ENCODE measurements at places on chromosomes 7 and 10.

DNA sequence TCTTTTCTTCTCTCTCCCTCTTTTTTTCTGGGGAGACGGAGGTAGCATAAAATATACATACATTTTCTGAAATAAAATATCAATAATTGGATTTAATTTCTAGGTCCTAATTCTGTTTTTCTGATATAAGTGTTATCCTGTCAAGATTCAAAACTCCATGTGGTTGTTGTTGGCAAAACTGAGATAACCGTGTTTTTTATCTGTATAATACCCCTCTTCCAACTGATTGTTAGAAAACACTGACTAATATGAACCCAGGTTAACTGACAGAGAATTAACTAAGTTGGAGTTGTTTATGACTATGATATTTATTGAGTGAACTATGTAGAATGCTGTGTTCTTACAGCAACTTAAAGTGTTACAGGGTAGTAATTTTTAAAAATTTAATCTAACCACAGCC is 236.5 kb upstream of the KAT6B start:
- no peak for DNase-seq

DNA sequence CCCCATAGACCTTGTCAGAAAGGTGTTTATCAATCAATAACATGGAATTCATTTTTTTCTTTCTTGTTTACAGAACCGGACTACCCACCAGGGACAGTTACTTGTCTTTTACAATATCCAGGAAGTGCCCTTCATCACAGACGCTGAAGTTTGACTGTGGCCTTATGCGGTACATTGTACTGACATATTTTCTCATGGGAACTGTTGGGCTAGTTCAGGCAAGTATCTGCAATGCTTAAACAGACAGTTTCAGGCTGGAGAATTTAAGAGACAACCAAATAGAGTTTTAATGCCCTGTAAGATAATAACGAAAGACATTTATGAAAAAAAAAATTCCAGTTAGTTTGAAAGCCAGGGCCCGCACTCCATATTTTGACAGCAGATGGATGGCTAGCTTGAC is 246.4 kb downstream of the GATA3 start:
- DNase-seq, result no peak

DNA sequence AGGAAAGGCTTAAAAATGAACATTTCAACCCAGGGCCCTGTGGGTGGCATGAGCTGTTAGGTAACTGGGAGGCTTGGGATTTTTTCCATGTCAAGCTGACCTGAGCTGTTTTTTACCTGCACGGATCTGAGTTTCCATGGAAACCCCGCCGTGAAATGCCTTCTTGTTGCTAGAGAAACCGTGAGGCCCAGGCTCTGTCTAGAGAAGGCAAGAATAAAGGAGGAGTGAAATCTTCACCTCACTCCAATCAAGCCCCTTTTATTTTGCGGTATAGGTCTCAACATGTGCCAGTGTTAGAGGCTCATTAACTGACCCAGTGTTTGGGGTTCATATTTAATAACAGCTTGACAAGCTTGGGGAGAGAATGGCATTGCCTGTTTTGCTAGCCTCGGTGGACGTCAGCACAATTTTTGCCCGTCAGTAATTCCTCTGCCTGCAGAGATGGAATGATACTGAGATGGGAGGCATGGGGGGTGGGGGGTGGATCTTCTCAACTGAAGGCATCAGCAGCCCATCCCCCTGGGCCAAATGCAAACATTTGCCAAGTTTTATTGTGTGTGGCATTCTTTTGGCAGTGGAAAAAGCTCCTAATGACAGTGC is 48.9 kb upstream of the PDCD4 start:
- no peak for DNase-seq

DNA sequence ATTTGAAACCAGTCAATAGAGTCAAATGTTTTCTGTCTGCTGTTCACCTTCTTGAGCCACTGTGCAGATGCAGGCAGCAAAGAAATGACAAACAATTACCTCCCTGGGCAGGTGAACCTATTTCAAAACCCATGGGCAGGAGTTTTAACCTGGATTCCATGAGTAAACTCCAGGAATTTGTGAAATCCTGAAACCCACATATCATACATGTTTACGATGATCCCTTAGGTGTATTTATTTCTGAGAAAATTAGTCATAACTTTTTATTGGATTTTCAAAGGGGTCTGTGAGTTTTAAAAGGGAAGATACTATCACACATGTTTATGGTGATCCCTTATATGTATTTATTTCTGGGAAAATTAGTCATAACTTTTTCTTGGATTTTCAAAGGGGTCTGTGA is 59.8 kb downstream of the ARL5B start:
- DNase-seq, result no peak

GRCh38 chr10:6148908-6149307 is 53.8 kb upstream of the PFKFB3 start:
- no peak for DNase-seq

DNA sequence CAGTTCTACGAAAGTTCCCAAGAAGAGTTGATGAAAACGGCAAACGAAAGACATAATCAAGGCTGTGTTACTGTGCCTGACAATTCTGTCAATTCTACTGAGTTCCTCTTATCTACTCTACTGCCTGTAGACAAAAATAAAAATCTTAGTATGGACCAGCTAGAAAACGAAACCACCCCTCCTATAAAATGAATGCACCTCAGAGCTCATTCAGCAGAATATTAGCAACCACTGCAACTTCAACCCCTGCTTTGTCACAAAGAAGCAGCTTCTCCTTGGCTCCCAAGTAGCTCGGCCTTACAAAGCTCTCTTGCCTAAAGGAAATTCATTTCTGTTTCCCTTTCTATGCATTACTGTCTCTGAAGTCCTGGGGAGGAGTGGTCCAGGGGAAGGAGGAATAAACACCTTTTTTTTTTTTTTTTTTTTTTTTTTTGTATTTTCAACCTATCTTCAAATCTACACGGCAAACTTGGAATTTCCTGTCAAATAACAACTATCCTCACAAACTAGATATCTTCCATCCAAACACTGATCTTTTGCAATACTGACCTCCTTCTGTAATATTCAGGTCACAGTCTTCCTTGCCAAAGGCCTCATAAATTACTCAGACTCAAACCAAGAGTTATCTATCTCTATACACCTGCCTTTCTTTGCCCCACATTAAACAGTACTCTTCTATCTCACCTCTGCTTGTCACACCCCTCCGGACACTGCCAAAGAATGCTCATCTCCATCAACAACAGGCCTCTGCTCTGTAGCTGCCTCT is 74.3 kb downstream of the GLI3 start:
- no peak for DNase-seq

DNA sequence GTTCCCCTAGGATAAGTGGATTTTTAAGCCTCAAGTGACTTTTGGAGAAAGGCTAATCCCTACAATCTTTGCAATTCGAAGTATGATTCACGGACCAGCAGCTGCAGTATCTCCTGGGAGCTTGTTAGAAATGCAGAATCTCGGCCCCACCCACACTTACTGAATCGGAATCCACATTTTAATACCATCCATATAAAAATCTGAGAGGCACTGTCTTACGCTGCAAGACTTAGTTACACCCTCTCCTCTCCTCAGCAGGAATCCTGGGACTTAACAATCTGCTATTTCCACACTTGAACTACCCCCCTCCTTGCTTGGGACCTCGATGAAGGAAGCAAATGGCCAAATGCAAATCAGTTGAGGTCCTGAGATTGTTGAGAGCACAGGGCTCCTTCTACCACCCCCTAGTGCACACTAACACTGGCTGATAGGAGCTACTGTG is 21.0 kb downstream of the ITPRIP start:
- peak; percentile 55 for DNase-seq

- DNase-seq, result no peak
These were observed 945 bp downstream of the ADD3 start for GRCh38 chr10:110008518-110009339.

DNA sequence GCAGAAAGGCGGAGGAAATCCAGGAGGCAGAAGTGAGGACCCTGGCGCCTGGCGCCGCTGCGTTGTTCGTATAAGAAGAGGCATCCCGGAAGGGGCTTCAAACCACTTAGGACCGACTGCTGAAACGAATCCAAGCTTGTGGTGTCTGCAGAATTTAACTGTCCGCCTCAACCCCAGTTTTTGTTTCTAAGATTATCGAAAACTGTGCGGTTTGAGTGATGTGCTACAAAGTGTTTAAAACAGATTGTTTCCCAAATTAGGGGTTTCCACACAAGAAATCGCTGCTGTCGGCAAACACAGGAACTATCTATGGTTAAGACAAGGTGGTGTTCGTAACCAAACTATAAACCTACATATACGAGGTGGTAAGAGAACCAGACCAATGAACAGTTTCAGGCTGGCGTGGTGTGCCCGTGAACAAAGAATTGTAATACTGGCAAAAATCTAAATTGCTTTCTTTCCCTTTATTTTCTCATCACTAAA is 835 bp upstream of the DGKI start:
- no peak for DNase-seq

GRCh38 chr7:137538361-137538762 is 194.8 kb upstream of the PTN start:
- peak; percentile 66 for DNase-seq

- DNase-seq, result no peak
These were observed 75.7 kb downstream of the NRCAM start for GRCh38 chr7:108380517-108380916.

DNA sequence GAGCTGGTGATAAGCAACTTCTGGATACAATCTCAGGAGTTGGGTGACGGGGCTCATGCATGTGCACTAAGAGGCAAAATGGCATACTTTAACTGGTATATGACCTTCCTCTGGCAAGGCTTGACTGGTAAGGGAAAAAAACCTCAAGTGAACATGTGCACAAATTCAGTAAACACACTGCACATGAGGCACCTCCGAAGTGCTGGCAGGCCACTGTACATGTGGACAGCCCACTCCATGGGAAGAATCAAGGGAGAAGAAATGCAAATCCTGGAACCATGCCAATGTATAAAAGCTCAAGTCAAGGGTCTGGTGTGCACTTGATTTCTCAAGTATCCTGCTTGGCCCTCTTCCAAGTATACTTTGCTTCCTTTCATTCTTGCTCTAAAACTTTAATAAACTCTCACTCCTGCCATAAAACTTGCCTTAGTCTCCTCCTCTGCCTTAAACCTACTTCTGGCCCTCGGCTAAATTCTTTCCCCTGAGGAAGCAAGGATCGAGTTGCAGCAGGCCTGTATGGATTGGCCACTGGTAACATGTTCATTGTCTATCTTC is 167.2 kb downstream of the RAMP3 start:
- DNase-seq, result no peak

DNA sequence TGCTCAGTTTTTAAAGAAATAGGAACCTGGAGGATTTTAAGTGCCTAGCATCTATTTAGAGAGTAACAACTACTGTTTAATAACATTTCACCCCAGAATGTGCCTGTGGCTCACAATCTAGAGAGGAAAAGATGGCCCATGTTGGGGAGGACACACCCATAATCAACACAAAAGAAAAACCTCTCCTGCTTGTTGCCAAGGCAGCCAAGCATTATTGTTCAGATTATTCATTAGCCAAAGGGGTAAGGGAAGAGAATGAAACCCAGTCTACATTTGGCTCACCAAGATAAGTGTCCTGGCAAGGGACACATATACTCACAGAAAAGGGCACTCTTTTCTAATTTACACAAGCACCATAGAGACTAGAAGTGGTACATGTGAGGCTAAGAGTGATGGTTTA is 17.7 kb upstream of the IFIT1B start:
- DNase-seq, result no peak

DNA sequence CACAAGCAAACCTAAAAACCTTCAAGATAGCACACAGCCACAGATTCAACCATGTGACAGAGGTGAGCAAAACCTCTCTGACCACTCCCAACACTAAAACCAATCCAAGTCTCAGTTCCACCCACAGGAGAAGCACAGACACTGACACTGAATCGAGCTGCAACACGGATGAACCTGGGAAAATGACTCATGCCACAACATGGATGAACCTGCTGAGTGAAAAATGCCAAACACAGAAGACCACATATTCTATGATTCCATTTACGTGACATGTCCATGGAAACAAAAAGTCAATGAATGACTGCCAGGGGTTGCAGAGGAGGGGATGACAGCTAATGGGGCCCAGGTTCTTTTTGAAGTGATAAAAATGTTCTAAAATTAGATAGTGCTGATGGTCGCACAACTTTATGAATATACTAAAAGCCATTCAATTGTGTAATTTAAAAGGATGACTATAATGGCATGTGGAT is 22.0 kb downstream of the CYTH3 start:
- no peak for DNase-seq

DNA sequence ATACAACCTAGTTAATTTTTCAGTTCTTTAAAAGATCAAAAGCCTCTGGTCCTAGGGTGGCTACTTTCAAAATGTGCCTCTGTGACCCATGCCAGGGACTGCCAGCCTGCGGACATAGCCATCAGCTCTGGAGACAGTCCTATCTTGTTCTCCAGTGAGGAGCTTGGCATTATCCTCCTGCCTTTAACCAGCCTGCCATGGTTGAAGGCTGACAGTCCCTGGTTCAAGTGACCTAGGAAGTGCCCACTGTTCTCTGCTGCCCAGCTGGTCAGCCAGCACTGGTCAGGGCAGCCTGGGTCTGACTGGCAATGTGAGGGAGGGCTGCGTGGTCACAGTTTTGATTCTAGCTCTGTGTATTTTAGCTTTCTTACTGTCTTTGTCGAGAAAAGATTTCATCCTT is 18.1 kb upstream of the ARHGAP22 start:
- no peak for DNase-seq

DNA sequence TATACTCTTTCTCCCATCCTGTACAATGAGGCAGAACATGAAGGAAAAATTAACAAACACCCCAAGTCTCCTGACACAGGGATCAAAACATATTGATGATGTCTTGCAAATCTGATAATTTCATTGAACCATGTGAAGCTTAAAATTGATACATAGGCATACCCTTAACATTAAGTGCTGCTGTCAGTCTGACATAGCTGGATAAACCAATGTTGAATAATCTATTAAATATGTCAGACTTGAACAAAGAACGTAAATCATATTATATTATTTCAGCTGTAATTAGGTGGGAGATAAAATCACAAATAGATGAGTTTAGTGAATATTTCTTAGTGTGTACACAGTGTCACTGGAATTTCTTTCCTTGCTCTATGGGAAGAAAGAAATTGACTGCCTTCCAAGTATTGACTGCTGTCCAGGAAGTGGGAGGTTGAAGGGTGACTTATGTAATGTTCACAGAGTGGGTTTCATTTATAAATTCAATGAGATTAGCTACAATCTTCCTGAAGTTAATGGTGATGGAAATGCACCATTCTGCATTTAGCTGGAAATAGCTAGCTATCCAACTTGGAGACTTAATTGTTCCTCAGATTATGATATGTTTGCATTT is 170.8 kb downstream of the AUTS2 start:
- no peak for DNase-seq

DNA sequence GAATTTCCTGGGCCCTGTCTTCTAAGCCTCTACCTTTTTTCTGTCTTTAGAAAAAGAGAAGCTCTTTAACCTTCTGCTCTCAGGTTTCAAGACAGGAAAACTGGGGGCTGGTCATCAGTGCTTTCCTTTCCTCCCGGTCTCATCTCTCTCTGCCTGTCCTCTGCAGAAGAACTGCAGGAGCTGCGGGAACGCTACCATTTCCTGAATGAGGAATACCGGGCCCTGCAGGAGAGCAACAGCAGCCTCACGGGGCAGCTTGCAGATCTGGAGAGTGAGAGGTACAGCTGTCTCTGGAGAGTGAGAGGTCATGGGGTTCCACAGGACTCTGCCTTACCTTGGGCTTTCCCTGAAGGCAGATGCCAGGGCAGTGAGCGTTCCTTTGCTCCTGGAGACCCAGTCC is 12.7 kb downstream of the CCDC136 start:
- no peak for DNase-seq
